ENCODE measurements at places on chromosomes 2 and 18.
A peak's percentile ranks its signal among the peaks of the same experiment; 100 is the strongest.

GRCh38 chr18:66523219-66523991 lies 80.5 kb downstream of the CDH19 start:
- DNase-seq = no peak

GRCh38 chr18:26052505-26052904 lies 37.9 kb downstream of the SS18 start:
- no peak for DNase-seq

DNA sequence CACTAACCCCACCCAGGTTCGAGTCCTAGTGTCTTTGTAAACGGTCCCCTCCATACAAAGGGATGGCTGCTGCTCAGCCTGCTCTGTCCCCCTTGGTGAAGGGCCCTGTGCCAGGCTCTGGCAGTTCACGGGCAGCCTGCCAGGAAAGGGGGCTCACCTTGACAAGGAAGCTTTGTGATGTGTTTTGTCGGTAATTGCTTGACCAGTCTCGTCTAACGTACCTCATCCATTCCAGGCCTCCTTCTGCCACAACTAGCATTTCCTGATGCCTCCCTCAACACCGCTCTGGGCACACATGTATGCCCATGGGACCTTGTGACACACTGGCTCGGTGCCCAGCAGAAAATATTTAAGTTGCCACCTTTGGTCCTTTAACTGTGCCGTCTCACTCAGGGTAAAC lies 171.9 kb downstream of the KLHL29 start:
- DNase-seq = no peak

DNA sequence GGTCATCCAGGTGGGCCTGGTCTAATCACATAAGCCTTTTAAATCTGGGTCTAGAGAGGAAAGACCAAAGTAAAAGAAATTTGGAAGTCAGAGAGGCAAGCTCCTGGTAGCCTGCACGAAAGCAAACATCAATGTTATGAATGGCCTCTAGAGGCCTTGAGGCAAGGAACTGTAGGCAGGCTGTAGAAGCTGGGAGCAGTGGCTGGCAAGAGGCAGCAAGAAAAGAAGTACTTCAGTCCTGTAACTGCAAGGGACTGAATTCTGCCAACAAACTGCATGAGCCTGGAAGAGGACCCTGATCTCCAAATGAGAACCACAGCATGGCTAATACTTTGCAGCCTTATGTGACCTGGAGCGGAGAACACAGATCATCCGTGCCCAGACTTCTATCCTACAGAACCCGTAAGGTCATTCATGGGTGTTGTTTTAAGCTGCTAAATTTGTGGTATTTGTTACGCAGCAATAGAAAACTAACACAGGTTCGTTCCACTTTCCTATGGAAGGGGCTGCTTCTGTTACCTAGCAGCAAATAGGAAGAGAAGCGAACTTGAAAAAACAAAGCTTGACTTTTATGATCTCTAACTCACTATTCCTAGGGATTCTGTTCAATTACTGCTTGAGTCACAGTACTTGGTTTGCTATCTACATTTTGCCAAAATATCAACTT lies 1.2 kb downstream of the IMMT start:
- no peak for DNase-seq

DNA sequence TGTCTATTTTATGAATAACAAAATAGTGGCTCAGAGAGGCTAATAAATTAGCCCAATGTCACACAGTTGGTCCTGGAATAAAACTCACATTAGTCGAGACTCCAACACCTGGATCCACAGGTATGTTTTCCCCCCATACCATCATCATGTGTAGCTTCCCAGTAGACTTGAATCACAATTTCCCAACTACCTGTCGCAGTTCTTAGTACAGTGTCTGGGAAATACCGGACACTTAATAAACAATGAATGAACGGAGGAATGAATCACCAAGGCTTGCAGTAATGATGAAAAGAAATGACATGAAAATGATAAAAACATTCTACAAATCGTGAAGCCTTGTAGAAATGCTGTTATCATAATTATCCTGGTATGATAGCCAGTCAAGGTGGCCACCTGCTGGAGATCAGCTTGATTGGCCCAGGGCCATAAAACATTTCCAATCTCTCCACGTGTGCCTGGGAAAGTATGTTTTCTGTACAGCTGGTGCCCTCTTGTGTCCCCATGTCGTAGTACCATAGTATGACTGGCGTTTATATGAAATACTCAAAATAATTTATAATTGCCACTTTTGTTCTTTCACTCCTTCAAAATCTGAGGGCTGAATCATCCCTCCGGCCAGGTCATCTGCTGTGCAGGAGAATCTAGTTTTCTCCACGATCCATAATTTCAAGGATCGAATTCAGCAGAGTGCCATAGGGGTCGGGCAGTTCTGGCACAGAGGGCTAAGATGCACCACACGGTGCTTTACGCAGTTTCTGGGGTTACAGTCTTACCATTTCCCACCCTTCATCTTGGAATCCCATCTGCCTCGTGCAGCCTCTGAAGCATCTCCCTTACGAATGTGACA lies 95.4 kb downstream of the LAMA1 start:
- peak; percentile 48 for DNase-seq

GRCh38 chr18:57026316-57026715 lies 120.6 kb upstream of the BOD1L2 start:
- no peak for DNase-seq

All from HL-60 (cell line).